Airway epithelial cell (primary cell): ENCODE measurements at places on chromosomes 12 and 14. TPM values are rescaled to one million over a fixed set of nuclear protein-coding genes. Genes with fewer than 3 reads are reported as not detected.

GPR68 gene
- 1.3 and 1.9 TPM in 2 replicates for total RNA-seq

KRT81 gene
- 35.9 and 54.8 TPM in 2 replicates for total RNA-seq

ANKRD33 gene
- total RNA-seq, result not detected in 2 replicates

ANKS1B gene
- not detected in 2 replicates for total RNA-seq

SSTR1 gene
- not detected in 2 replicates for total RNA-seq

ZBTB25 gene
- 2.7 and 4.7 TPM in 2 replicates for total RNA-seq

TBX3 gene
- total RNA-seq, result 3.7 and 4.2 TPM in 2 replicates

CLEC6A gene
- not detected in 2 replicates for total RNA-seq

TNS2 gene
- 12.1 and 21.1 TPM in 2 replicates for total RNA-seq

METTL17 gene
- 36.6 and 60.7 TPM in 2 replicates for total RNA-seq

PRH2 gene
- total RNA-seq, result not detected in 2 replicates

ADSS1 gene
- total RNA-seq, result 7.9 and 13.1 TPM in 2 replicates

VDR gene
- 16.8 and 18.1 TPM in 2 replicates for total RNA-seq

OR6C70 gene
- total RNA-seq, result not detected in 2 replicates

LHX5 gene
- 0.28 TPM in 1 of 2 replicates, not detected in the other for total RNA-seq

HSPB8 gene
- 3.4 and 4.2 TPM in 2 replicates for total RNA-seq

RAD51B gene
- total RNA-seq, result 8.7 and 8.8 TPM in 2 replicates

ACOT4 gene
- 0.42 and 2.0 TPM in 2 replicates for total RNA-seq

P2RX2 gene
- total RNA-seq, result not detected in 2 replicates

BRF1 gene
- 20.2 and 24.8 TPM in 2 replicates for total RNA-seq

DPPA3 gene
- total RNA-seq, result not detected in 2 replicates

A2ML1 gene
- total RNA-seq, result 93.6 and 137 TPM in 2 replicates

CLEC4A gene
- total RNA-seq, result 0.42 TPM in 1 of 2 replicates, not detected in the other

HOXC4 gene
- not detected in 2 replicates for total RNA-seq

DNAH10 gene
- total RNA-seq, result 0.07 TPM in 1 of 2 replicates, not detected in the other

GOLGA5 gene
- 28.6 and 32.5 TPM in 2 replicates for total RNA-seq

TTC9 gene
- 14.1 and 16.3 TPM in 2 replicates for total RNA-seq

ALDH2 gene
- 30.5 and 31.1 TPM in 2 replicates for total RNA-seq

PZP gene
- total RNA-seq, result not detected in 2 replicates

MEG3 gene
- 41.2 and 49.7 TPM in 2 replicates for total RNA-seq

LAG3 gene
- 0.14 TPM in 1 of 2 replicates, not detected in the other for total RNA-seq

CEP170B gene
- 35.4 and 42.4 TPM in 2 replicates for total RNA-seq
